ENCODE measurements at places on chromosomes 2 and 18.

GRCh38 chr2:150470435-150470834 lies 17.0 kb downstream of the RND3 start:
- DNase-seq = no peak

DNA sequence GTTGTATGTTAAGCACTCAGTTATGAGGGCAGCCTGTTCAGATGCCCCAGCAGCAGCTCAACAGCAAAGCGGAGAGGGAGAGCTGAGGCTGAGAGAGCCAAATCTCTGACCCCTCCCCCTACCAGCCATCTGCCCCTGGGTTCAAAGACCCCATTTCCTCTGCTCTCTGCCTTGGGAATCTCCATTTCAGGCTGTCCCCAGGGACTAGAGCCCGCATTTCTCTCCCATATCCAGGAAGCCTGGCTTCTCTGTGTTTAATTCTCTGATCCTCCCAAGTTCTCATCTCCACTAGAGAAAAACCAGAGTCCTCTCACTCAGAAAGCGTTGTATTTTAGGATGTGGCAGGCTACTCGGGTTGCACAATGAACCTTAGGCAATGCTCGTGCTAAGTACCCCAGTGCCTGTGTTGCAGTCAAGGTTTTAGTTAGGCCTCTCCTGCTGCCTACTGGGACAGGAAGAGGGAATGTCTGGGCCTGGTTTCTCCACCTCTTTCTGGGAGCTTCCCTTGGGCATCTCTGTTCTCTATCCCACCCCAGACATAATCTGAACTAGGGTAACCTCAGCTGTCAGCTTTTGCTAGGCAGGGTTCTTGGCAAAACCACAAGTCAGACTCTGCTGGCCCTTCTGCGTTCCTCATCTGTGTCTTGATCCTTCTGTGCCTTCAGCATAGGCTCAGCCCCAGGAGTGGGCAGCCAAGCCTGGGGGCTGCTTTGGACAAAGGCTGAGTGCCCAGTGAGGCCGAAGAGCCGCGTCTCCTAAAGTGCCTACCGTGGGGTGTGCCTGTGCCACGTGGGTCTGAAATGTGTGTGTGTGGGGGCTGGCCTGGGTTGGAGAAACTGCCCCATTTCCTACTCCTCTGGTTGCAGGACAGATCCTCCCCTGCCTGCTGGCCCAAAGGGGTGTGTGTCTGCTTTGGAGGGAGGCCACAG lies 96.8 kb downstream of the STPG4 start:
- DNase-seq = peak; percentile 84

DNA sequence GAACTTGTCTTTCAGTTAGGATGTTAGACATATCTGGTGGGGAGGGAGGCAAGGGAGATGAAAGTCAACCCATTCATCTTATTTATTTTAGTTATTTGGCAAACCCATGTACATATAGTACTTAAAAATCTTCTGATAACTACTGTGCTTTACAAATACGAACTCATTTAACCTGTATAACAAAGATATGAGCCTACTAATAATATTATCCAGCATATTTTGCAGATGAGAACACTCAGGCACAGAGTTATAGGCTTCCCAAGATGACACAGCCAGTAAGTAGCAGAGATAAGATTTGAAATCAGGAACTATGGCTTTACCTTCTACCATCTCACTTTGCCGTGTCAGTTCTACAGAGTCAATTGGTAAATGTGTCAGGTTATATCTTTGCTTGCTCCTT lies 262.6 kb upstream of the DOK6 start:
- no peak for DNase-seq

DNA sequence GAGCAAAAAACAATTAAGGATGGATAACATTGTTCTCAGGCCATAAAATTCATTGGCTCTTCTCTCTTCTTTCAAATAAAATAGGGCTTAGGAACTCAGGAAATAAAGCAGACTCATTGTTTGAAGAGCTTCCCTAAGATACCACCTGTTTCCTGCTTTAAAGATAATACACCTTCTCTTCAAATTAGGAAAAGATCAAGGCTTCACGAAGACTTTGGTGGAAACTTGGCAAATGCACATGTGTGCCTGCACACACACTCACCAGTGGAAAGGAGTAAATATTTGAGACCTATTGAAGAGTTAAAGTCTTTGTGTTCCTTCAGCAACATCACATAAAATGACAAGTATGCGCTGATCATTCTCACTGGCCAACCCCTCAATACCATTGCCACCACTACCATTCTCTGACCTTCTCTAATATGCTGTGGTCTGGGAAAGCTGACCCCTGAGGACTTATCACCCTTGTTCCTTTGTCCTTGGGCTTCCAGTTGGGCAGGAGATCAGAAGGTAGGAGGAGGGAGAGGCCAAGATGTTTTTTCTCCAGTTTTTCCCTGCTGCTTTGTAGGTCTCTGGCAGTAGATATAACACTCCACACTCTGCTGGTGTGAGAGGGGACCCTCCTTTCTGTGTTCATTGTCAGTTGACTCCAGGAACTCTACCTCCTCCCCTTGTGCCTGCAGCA lies 53.5 kb upstream of the SPOPL start:
- DNase-seq = no peak

DNA sequence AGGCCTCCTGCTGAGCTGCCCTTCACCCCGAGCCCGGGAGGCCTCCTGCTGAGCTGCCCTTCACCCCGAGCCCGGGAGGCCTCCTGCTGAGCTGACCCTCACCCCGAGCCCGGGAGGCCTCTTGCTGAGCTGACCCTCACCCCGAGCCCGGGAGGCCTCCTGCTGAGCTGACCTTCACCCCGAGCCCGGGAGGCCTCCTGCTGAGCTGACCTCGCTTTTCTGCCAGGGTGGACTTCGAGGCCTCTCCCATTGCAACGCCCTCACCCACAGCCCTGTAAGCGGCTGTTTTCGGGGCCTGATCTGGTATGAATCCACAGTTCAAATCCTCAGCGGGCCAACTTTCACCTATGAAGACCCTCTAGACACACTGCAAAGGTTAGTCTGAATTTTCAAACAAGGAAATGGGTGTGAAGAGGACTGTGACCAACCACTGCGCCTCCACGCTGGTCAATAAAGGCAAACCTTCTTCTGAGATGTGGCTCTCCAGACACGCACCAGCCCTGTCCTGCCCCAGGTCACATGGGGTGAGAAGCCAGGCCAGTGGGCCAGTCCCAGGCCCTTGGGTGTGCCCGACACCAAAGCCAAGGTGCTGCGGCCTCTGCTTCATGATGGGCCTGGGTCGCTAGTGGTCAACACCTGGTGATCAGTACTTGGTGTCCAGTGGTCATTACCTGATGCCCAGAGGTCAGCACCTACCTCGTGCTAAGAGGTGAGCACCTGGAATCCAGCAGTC lies 225.1 kb upstream of the SALL3 start:
- DNase-seq = no peak

DNA sequence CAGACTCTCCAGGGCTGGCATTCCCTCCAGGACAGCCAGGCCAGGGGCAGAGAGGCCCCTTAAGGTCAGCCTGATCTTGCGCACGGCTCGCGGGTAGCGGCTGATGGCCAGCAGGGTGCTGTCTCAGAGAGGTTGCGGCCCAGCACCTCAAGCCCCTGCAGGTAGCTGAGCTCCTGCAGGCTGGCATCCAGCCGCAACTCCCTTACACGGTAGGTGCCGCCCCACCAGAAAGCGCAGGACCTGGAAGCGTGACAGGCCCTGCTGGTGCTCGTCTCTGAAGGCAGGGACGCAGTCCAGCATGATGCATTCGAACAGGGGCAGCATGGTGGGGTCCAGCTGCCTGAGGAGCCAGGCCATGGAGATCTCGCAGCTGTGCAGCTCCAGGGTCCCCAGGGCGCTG lies 38.9 kb downstream of the C1D start:
- DNase-seq = no peak

DNA sequence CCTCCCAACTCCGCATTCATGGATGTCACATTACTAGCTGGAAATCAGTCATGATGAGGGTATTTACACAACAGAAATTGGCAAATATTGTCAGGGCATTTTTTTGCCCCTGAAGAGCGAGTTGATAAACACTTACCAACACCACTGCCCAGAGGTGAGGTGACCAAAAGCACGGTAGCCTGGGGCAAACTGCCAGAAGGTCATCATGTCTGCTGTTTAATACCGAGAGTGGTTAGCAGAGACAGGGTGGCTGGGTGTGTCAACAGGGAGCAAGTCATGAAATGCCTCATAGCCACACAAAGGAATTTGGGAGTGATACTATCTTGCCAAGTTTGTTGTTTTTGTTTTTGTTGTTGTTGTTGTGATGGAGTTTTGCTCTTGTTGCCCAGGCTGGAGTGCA lies 37.0 kb upstream of the EPC2 start:
- no peak for DNase-seq

DNA sequence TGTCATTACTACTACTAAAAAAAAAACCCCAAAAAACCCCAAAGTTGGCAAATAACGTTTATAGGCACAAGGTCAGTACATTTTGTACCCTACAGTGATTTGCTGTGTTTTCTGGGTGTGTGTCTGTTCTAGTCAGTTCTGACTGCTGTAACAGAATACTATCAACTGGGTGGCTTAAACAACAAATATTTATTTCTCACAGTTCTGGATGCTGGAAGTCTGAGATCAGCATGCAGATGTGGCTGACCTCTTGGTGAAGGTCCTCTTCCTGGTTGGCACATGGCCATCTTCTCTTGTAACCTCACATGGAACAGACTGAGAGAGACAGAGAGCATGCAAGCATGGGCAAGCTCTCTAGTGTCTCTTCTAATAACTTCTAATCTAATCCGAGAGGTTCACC lies 103.1 kb downstream of the CERS6 start:
- DNase-seq = no peak

DNA sequence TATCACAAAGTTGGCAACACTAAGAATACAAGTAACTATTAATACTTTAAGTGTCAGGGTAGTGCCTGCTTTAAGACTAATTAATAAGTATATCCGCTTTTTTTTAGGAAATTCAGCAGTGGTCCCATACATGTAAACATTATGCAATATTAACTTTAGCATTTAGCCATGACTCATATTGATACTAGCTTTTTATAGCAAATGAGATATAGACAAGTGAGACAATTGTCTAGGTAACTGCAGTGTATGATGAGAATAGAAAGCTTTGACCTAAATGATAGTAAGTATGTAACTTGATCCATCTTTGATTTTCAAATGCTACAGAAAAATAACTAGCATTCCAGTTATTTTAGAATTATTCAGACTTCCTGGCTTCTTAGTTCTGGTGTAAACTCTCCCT lies 27.4 kb upstream of the VRK2 start:
- DNase-seq = no peak

GRCh38 chr2:122061206-122061605 lies 305.8 kb downstream of the TSN start:
- no peak for DNase-seq

DNA sequence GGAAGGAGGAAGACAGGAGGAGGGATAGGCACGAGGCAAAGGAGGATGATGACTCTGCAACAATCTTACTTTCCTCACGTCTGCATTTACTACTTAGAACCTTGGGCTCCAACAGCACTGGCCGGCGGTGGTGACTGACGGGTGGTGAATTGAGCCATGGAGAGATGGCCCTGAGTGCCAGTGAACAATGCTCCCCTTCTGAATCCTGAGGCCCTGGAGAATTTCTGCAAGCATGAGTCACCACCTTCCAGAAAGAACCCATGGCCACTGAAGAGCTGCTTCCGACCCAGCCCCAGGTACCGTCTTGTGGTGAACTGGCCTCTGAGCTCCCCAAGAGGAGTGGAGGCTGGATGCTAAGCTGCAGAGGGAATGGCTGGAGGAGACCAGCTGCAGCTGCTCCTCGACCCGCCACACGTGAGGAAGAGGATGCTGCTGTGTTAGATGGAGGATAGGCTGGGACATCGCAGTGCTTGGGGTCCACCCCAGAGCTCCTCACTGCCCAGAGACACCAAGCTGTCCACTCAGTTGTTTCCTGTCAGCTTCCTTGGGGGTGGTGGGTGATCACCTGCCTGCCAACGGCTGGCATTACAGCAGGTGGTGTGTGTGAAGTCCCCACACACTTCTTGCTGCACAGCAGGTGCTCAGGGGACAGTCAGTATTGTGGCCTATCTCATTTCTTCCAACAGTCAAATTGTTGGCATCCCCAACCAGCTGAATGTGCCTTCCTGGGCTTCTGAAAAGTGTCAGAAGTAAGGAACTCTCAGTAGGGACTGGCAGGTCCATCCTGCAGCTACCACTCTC lies 186.5 kb upstream of the ID2 start:
- no peak for DNase-seq

- no peak for DNase-seq
Measured at GRCh38 chr2:10079870-10080535, at the start of gene CYS1. TSS of gene CYS1 (minus strand) at chr2:10080411. CDS start at chr2:10080223, 188 bp downstream.

DNA sequence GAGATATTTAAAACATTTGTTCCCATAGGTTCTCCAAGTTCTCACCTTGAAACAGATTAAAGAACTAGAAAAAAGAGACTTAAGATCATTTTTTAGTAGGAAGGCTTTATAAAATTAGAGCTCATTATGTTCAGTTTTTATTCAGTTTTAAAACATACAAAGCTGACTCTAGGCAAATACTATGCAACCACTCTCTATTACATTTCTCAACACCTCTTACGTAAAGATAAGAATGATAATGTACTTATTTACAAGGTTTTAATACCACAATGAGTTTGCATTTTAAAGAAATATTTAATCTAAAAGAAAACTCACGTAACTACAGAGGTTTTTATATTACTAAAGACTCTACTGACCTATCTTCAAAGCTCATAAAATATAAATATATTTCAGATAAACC lies 68.8 kb downstream of the TMEM131 start:
- no peak for DNase-seq

GRCh38 chr18:12420821-12421421 lies 13.2 kb downstream of the PRELID3A start:
- DNase-seq = peak; percentile 53

DNA sequence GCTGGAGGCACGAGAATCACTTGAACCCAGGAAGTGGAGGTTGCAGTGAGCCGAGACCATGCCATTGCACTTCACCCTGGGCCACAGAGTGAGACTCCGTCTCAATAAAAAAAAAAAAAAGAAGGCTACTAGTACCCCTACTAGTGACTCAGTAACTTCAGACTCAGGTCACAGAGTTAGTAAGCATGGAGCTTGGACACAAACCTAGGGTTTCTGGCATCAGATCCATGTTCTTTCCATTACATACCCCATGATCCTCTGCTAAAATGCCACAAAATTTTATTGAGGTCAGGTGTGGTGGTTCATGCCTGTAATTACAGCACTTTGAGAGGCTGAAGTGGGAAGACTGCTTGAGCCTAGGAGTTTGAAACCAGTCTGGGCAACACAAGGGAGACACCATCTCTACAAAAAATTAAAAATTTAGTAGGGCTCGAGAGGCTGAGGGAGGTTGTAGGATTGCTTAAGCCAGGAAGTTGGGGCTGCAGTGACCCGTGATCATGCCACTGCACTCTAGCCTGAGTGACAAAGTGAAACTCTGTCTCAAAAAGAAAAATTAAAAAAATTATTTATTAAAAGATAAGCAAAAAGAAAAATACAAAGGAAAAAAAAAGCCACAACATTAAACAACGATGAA lies 45.1 kb downstream of the DHX57 start:
- DNase-seq = no peak

- no peak for DNase-seq
Measured at GRCh38 chr2:5070257-5070656, 621.9 kb upstream of the SOX11 start.

GRCh38 chr18:5894611-5895298 lies 567 bp downstream of the TMEM200C start:
- no peak for DNase-seq

DNA sequence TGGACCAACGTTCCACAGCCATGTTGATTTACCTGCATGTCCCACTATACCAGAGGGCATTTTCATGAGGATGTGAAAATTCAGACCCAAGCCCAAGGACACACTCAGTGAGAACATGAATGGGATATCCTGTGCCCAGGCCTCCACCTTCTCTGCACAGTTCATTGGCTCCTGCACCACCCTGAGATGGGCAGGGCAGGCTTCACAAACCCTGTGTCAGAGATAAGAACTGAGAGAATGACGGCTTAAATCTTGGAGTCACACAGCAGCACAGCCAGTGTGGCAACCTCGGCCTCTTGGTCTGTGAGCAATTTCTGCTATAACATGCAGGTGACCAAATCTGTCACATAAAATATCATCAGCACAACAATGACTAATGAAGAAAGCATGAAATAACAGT lies 71.9 kb downstream of the UXS1 start:
- no peak for DNase-seq

Data from BE2C (cell line).